ENCODE measurements at places on chromosomes 6 and 20.
A peak's percentile ranks its signal among the peaks of the same experiment; 100 is the strongest.

DNA sequence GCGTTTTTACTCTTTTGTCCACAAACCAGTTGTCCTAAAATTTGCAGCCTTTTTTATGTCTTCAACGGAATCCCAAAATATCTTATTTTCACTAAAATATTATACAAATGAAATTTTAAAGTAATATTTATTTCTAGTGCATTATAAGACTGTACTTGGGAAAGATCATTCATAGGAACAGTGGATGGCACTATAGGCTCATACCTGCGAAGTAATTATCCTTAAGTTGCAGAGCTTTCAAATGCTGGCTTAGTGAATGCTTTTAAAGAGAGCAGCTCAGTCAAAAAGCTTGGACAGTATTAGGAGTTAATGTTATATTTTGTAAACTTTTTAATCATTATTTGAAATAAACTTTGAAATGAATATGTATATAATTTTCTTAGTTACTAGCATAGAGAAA lies 254.9 kb downstream of the CDKAL1 start:
- no peak for DNase-seq

- no peak for DNase-seq
Observed at GRCh38 chr6:147595961-147596360, 87.5 kb downstream of the SAMD5 start.

- no peak for DNase-seq
Observed at GRCh38 chr6:138482816-138483215, 16.5 kb downstream of the NHSL1 start.

DNA sequence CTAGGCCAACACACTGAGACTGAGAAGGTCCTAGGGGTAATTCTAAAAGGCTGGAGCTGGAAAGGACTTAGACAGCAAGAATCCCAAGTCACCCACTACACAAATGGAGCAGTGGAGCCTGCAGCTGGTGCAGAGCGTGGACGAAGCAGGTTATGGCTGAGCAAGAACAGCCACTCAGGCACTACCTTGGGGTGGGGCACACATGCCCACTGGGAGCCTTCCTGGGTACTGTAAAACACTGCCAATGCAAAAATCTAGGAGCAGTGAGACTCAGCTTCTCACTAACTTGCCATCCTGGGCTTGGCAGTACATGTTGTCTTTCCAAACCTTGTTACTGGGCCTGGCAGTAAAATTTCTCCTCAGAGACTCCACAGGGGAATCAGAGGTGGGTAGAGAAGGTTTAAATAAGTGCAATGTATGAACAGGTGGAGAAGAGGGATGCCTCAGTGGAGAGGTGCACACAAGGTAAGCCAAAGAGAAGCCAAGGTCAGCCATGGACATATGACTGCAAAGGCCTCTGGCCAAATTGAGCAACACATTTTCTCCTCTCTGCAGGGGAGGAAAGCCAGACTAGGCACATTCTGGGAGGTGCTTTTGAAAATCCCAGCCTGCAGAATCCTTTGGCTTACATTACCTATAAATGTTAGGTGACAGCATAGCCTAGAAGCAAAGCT lies 105.6 kb downstream of the TNFRSF21 start:
- no peak for DNase-seq

DNA sequence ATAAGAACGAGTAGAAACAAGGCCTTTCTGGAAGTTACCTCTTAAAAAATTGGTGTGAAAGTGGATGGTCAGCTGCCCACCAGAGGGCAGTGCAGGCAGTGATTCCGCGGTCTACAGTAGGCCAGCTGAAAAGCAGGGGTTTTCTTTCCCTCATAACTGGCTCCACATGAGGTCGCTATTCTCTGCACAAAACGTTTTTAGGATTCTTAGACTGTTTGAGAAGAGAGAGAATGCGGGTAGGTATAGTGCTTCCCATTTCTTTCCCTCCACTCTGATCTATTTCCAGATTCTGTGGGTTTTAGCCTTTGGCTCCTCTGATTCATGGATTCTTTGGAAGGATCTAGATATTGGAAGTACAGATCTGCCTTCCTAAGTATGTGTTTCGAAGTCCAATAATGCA lies 14.2 kb downstream of the FIG4 start:
- DNase-seq = peak; percentile 70

GRCh38 chr20:18750735-18751134 lies 62.8 kb upstream of the SCP2D1 start:
- no peak for DNase-seq

- no peak for DNase-seq
Observed at GRCh38 chr6:23377830-23378229, 748.2 kb upstream of the NRSN1 start.

- DNase-seq = no peak
Observed at GRCh38 chr6:39225946-39226437, 3.3 kb downstream of the KCNK5 start.

- no peak for DNase-seq
Observed at GRCh38 chr6:1190366-1190765, 121.5 kb upstream of the FOXQ1 start.

- no peak for DNase-seq
Observed at GRCh38 chr6:111748231-111748647, 125.0 kb downstream of the FYN start.
